ENCODE measurements at places on chromosomes 11 and 22.

DNA sequence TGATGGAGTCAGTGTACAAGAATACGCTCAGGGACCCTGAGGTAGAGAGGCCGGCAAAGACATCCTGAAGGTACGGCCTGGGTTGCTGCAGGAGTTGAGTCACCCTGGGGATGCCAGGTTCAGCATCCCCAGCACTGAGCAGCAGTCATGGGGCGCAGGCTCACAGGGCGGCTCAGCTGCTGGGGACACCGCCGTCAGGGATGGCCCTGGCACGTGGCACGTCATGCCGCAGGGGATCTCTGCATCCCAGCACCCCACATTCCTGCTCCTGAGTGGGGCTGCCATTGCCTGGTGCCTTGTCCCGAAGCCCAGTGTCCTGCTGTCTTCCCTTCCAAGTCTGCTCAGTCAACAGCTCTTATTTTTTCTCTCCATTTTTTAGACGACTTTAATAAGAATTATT, 168.7 kb upstream of the NTM start:
- DNase-seq: no peak

- DNase-seq: no peak
Observed at GRCh38 chr22:28955817-28956216, 72.4 kb downstream of the ZNRF3 start.

DNA sequence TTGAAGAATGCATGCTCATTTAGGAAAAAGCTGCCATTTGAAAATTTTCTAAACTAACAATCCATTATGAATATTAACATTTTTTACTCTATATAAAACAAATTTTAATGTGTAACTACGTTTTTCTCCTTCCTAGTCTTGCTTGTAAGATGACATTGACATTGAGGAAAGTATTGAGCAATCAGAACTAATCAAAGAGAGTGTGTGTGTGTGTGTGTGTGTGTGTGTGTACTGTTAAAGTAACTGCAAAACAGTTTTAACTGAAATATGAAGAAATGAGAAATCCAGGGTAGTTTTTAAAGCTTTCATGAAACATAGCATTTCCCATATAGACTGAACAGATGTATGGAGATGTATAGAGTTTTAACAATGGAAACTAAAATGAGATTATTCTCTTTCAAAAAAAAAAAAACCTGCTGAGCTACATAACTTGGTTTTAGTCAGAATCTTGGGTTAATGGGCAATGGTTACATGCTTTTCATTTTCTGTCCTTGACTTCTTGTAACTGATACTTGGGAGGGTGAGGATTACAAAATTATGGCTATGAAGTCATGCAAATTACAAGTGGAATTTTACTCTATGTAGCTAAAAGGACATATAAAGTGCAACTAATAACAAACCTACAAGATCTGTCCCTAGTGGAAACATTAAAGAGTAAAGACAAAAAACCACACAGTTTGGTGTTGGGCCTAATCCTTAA, 2.0 kb downstream of the PDGFD start:
- DNase-seq: no peak

DNA sequence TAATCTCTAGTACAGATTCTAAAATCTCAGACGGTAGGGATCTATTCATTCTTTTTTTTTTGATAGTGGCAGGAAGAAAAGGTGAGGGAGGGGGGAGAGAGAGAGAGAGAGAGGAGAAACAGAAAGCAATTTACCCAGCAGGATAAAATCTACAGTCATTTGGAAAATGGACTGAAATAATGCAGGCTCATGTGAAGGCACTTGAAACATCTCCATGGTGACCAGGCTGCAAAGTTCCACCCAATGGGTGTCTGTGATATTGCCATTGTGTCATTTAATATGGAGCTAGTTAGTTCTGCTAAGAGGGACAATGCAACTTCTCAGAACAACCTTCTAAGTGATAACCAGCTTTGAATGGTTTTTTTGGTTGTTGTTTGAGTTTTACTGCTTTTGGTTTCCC, 165.2 kb upstream of the RAG2 start:
- DNase-seq: no peak

- DNase-seq: no peak
Observed at GRCh38 chr11:113119966-113120736, 158.9 kb downstream of the NCAM1 start.
